Psoas muscle (tissue), 8 donors: ENCODE measurements at places on chromosomes 1 and 21. TPM values are rescaled to one million over a fixed set of nuclear protein-coding genes. Genes with fewer than 3 reads are reported as not detected.

TMEM200B gene
- 0.55 TPM for polyA plus RNA-seq

CYYR1 gene
- 7.7 TPM for polyA plus RNA-seq

CLCNKA gene
- 0.63 TPM for polyA plus RNA-seq

TFF3 gene
- polyA plus RNA-seq, result 3.3 TPM

CDKN2C gene
- polyA plus RNA-seq, result 4.6 TPM

- no peak overlapping the region for H3K27ac ChIP-seq
- no peak for DNase-seq
- H3K27me3 ChIP-seq, result no peaks in the 10 kb centered on the region
- H3K4me3 ChIP-seq, result no peak overlapping the region
- no peaks in the 10 kb centered on the region for H3K36me3 ChIP-seq
These were observed 281.9 kb upstream of the ADAMTS5 start for GRCh38 chr21:27248814-27249213.

DNA sequence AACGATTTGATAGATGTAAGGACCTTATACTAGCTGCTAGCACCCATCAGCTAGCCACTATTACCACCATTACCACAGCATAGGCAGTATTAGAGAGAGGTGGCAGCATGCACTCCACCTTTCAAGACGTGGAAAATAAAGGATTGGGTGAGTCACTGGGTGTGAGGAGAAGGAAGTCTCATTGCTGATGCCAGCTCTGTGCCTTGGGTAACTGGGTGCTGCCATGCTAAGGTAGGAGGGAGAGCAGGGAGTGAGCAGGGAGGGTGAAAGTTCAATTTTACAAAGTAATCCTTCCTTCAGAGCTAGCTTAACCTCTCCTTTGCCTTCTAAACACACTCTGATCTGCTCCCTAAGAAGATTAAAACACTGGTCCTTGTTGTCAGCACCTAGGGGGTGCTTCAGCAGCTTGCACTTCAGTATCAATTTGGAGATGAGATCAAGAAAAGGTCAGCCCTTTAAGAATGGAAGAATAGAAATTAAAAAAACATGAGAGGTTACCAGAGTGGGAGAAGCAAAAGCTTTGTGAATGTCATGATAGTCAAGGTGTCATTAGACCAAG lies 1.8 kb upstream of the LIN9 start:
- H3K36me3 ChIP-seq, result no peaks in the 10 kb centered on the region
- no peak overlapping the region for H3K4me3 ChIP-seq
- H3K27ac ChIP-seq, result no peak overlapping the region
- H3K4me1 ChIP-seq, result peaks cover 7% of the 10 kb centered on the region
- H3K27me3 ChIP-seq, result no peaks in the 10 kb centered on the region

DNA sequence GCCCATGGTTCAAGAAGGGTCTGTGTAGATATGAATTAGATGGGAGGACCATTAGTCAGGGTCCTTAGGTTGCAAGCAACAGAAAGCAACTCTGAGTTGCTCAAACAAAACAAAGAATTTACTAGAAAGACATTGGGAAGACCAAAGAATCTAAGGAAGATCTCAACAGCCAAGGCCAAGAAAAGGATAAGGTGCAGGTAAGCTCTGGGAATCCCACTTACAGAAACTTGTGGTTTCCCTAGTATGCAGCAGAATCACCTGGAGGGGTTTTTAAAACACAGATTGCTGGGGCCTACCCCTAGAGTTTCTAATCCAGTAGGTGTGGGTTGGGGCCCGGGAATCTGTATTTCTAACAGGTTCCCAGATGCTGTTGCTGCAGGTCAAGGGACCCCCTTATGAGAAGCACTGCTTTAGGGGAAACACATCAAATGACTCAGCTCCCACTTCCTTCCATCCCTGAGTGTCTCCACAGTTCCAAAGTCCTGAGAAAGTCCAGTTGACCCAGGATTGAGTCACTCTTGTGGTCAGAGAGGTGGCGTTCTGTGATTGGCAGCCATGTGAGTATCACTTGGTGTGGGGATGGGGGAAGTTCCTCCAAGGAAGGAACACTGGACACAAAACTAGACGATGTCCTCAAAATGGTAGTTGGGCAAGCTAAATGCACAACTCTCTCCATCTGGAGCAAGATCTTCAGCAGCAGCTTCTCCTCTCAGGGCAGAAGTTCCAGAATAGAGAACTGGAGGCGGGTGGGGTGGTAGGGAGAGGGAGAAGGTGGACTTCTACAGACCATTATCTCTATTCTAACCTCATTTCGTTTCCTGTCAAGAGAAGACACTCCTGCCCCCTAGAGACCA lies 24.2 kb upstream of the EYA3 start:
- H3K4me1 ChIP-seq, result no peaks in the 10 kb centered on the region
- H3K4me3 ChIP-seq, result no peak overlapping the region
- H3K27me3 ChIP-seq, result no peaks in the 10 kb centered on the region
- H3K27ac ChIP-seq, result no peak overlapping the region
- no peak for DNase-seq

DNA sequence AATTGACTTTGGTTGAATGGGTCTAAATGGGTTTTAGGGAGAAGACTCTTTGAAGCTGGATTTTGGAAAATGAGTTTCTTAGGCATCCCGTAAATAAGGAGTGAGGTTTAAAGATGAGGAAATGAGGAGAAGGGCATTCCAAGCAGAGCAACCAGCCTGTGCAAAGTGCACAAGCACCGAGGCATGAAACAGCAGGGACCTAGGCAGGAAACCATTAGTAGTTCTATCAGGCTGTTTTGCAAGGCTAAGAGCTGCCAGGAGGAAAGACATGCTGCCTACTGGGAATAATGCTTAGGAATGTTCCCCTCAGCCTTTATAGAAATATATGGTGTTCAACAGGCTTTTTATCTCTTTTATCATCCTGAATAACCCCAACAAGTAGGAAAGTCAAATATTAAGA lies 153.1 kb upstream of the FGGY start:
- peaks cover 39% of the 10 kb centered on the region for H3K4me1 ChIP-seq
- no peaks in the 10 kb centered on the region for H3K36me3 ChIP-seq
- DNase-seq, result no peak
- H3K27me3 ChIP-seq, result no peaks in the 10 kb centered on the region
- no peak overlapping the region for H3K4me3 ChIP-seq

- no peaks in the 10 kb centered on the region for H3K36me3 ChIP-seq
- H3K27ac ChIP-seq, result no peak within 1 kb of the TSS
- H3K27me3 ChIP-seq, result peaks cover 13% of the 10 kb centered on the region
- DNase-seq, result no peak
- peak within 1 kb of the TSS; percentile 36 for H3K4me3 ChIP-seq
These were observed at the start of gene B3GALT5 for GRCh38 chr21:39612233-39613040. Gene B3GALT5, plus strand, starts transcription at chr21:39612940. Its CDS starts 47,620 bp downstream, at chr21:39660560.

DNA sequence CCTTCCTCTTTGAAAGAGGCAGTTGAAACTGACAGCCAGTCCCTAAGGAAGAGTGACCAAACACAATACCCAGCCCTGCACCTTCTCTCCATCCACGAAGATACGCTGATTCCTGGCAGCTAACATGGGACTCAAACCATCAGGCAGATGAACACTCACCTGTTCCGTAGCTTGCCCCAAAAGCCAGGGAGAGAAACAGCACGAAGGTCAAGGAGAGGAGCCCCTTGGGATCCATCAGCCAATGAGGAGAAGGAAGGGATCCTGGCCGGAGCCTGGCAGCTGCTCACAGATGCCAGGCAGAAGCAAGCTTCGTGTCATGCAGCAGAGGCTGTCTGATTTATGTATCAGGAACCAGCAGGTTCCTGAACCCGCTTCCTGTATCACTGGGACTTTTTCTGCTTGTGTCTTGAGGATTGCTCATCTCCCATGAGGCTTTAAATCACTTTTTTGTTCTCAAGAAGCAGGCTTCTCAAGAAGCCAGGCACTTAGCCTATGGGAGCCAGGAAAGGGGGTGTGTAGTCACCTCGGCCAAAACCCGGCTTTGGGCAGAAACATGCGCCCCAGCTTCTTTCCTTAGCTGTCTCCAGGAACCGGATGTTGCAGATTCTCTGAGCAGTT lies at the start of gene SLAMF1:
Gene SLAMF1, minus strand, starts transcription at position 334 of the 618 bp plus-strand sequence. Its CDS starts 99 bp downstream, at position 235.
- H3K4me3 ChIP-seq, result no peak within 1 kb of the TSS
- DNase-seq, result no peak
- H3K36me3 ChIP-seq, result no peaks in the 10 kb centered on the region
- no peaks in the 10 kb centered on the region for H3K27me3 ChIP-seq

GRCh38 chr21:30306884-30307283 lies 13.2 kb downstream of the KRTAP26-1 start:
- no peak overlapping the region for H3K27ac ChIP-seq

DNA sequence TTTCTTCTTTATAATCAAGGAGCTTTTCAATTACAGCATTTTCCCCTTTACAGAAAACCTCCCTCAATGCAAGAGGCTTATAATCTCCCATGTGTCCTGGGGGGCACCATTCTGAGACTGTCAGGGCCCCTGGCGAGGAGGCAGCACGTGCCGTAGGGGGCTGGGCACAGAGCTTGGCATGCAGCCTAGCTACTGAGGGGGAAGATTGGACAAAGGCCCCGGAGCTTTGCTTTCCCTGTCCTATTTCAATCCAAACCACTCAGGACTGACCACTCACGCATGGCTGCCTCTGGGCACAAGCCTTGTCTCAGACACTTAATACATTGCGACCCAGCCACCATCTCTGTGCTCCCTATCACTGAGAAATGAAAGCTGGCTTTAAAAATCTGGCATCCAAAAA lies 2.8 kb upstream of the RAP1GAP start:
- no peak for DNase-seq
- H3K4me1 ChIP-seq, result peaks cover 23% of the 10 kb centered on the region
- no peak overlapping the region for H3K27ac ChIP-seq
- H3K36me3 ChIP-seq, result no peaks in the 10 kb centered on the region
- no peak overlapping the region for H3K4me3 ChIP-seq
- H3K27me3 ChIP-seq, result peaks cover 31% of the 10 kb centered on the region

DNA sequence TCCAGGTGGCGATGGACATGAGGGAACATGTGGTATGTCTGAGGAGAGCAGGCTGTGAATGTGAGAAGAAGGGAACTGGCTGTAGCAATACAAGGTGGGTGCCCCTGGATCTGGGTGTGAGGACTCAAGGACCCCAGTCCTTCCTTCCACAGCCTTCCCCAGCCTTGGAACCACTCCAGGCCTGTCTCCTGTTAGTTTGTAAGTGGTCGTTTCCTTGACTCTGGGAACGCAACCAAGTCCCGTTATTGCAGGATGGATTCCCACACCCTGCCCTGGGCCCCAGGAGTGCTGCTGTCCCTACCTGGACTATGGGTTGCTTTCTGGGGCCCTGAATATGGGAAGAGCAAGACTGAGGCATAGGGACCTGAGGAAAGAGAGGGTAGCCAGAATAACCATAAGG lies 47.2 kb upstream of the VANGL1 start:
- H3K4me3 ChIP-seq, result no peak overlapping the region
- H3K27ac ChIP-seq, result no peak overlapping the region
- H3K36me3 ChIP-seq, result no peaks in the 10 kb centered on the region
- no peak for DNase-seq
